CD8-positive, alpha-beta memory T cell (primary cell): ENCODE measurements at places on chromosomes 5 and 9. TPM values are rescaled to one million over a fixed set of nuclear protein-coding genes. Genes with fewer than 3 reads are reported as not detected.

SLC34A1 gene
- 0.09 TPM for total RNA-seq

LCN12 gene
- 1.3 TPM for total RNA-seq

LVRN gene
- 0.18 TPM for total RNA-seq

TMEM252 gene
- not detected for total RNA-seq

EQTN gene
- total RNA-seq: not detected

ANKRD18B gene
- total RNA-seq: 0.92 TPM

DNLZ gene
- total RNA-seq: 43.0 TPM

DPYSL3 gene
- 0.13 TPM for total RNA-seq

MAN2A1 gene
- total RNA-seq: 30.8 TPM

- peaks cover 4% of the 10 kb centered on the region for H3K4me1 ChIP-seq
- H3K27ac ChIP-seq: no peak overlapping the region
- no peaks in the 10 kb centered on the region for H3K36me3 ChIP-seq
- DNase-seq: no peak
- no peak overlapping the region for H3K4me3 ChIP-seq
- H3K27me3 ChIP-seq: no peaks in the 10 kb centered on the region
Measured at GRCh38 chr5:172868924-172869591, 35.0 kb downstream of the ERGIC1 start.

GRCh38 chr9:93036887-93037475 lies 21.5 kb upstream of the SUSD3 start:
- H3K4me3 ChIP-seq: no peak overlapping the region
- peaks cover 32% of the 10 kb centered on the region for H3K4me1 ChIP-seq
- DNase-seq: no peak
- H3K27ac ChIP-seq: no peak overlapping the region
- peaks cover 20% of the 10 kb centered on the region for H3K36me3 ChIP-seq

DNA sequence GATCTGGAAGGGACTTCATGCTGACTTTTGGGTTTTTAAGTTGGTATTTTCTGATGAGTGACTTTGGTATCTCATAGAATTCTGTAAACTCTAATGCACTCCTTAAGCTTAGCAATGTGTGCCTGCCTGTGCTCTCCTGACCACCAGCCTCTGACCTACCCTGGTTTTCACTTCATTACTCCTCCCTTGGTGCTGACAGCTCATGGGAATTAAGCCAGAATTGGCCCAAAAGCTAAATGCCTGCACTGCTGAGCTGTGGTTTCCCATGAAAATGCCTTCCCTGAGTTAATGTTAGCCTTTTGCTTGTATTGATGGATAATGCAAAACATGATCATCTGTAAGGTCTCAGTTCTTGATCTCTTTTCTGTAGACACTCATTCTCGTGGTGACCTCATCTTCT lies 308.0 kb downstream of the DOCK8 start:
- DNase-seq: no peak
- no peak overlapping the region for H3K4me3 ChIP-seq
- no peaks in the 10 kb centered on the region for H3K36me3 ChIP-seq
- no peaks in the 10 kb centered on the region for H3K27me3 ChIP-seq
- H3K4me1 ChIP-seq: peaks cover under 1% of the 10 kb centered on the region

DNA sequence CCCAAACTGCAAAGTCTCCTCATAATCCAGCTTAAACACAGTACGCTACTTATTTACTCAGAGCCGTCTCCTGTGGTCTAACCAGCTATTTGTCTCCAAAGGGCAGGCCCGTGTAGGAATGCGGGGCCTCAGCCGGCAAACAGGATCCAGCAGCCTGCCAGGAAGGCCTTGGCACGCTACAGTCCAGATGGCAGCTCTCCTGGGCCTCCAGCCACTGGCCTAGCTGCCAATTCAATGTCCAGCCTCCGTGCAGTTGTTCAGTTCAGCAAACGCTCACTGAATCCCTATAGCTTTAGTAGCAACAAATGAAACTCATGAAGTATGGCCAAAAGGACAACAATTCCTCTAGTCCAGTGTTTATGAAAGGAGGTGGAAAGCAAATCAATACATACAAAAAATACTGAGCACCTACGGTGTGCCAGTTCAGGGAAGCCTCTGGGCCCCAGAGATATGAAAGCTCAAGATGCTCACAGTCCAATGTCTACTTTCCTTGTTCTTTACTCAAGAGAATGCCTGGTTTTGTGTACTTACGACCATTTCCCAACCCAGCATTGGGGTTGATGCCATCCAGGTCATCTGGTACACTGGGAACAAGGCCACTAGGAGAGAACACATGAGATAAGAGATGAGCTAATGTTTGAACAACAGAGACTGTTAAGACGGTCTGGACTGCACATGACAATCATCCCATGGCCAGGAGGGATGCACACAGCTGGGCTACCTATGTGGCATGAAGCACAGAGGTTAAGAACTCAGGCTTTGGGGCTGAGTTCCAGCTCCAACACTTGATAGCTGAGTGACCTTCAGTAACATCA lies 8.3 kb downstream of the CDK5RAP2 start:
- no peaks in the 10 kb centered on the region for H3K4me1 ChIP-seq
- DNase-seq: no peak
- H3K4me3 ChIP-seq: no peak overlapping the region
- no peaks in the 10 kb centered on the region for H3K27me3 ChIP-seq
- H3K27ac ChIP-seq: no peak overlapping the region
- H3K36me3 ChIP-seq: peaks cover 41% of the 10 kb centered on the region

DNA sequence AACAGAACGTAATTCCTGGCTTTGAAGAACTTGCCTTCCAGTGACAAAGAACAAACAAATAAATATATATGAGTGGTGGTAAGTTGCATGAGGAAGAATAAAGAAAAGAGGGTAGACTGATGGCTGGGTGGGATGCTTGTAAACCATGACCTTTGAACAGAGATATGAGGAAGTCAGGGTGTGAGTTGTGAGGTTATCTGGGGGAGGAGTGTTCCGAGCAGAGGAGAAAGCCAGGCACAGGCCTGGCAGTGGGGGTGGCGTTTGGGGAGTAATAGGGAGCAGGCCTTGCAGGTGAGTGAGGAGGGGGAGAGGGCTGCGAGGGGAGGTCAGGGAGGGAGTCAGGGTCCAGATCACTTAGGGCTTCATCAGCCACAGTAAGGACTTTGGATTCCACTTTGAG lies 213.4 kb downstream of the PTTG1 start:
- no peaks in the 10 kb centered on the region for H3K27me3 ChIP-seq
- no peaks in the 10 kb centered on the region for H3K36me3 ChIP-seq
- no peak overlapping the region for H3K27ac ChIP-seq
- DNase-seq: no peak
- no peaks in the 10 kb centered on the region for H3K4me1 ChIP-seq

DNA sequence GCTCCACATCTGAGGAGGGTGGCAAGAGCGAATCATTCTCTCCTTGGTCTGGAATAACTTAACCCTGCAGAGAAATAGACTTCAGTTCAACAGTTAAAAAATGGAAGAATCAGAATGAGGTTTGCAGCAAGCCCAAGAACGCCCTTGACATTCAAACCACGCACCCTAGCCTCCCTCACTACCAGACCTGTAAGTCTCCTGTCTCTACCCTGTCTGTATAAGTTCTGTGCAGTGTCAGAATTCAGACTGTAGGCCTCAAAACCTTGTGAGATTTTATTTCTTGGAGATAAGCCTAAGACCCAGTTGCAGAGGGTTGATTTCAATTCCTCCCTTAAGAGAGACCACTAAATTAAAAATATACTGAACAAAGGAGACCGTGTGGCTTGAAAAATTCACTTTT lies 35.8 kb upstream of the PLPP1 start:
- H3K4me1 ChIP-seq: no peaks in the 10 kb centered on the region
- H3K4me3 ChIP-seq: no peak overlapping the region
- H3K27ac ChIP-seq: no peak overlapping the region
- no peak for DNase-seq

DNA sequence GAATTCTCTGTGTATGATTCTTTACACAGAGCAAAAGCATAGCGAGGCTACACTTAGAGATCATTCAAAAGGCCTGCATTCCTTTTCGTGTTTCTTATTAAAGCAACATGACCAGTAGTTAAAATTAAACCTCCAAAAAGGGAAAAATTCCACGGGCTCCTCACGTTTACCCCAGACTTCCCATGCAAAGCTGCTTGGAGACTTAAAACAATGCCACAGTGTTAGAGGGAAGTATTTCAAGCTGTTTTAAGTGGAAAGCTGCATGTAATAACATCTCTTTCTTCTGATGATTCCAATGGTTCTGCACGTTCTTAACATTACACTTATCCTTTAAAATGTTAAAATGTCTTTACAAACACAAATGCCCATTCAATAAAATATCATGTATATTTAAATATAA lies 405.2 kb downstream of the SEMA5A start:
- H3K27me3 ChIP-seq: no peaks in the 10 kb centered on the region
- DNase-seq: no peak
- H3K4me1 ChIP-seq: no peaks in the 10 kb centered on the region
- H3K4me3 ChIP-seq: no peak overlapping the region
- H3K36me3 ChIP-seq: no peaks in the 10 kb centered on the region

GRCh38 chr9:28031521-28032267 lies 458.4 kb upstream of the C9orf72 start:
- H3K27me3 ChIP-seq: no peaks in the 10 kb centered on the region
- DNase-seq: no peak
- H3K27ac ChIP-seq: no peak overlapping the region

DNA sequence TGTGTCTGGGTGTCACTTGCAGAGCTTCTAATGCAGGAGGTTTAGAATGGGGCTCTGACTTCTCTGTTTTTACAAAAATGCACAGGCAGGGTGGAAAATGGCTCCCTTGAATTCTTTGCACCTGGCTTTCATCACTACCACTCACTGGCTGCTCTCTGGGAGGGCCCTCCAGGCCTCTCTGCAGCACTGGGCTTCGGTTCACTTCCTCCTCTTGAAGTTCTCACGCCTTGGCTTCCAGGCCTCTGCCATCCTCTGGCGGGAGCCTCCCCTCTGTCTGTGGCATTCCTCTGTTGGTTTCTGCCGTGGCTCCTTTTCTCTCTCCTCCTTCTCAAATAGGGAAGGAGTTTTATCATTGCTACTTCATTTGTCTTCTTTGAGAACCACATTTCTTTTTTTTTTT lies 2.8 kb upstream of the PRLR start:
- no peak overlapping the region for H3K4me3 ChIP-seq
- no peak for DNase-seq
- peaks cover 19% of the 10 kb centered on the region for H3K27me3 ChIP-seq
- no peak overlapping the region for H3K27ac ChIP-seq
- H3K36me3 ChIP-seq: no peaks in the 10 kb centered on the region

DNA sequence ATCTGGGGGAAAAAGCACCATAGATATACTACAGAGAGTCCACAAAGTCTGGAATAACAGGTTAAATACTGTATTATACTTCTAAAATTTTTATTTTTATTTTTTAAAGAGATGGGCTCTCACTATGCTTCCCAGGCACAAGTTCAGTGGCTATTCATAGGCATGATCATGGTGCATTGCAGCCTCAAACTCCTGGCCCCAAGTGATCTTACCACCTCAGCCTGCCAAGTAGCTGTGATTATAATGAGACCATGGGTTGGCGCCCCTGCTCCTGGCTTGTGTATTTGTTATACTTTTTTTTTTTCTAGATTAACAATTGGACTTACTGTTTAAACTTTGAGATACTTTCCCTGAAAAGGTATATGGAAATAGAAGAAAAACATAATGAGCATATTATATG lies 25.9 kb downstream of the ERBIN start:
- no peak for DNase-seq
- H3K27ac ChIP-seq: no peak overlapping the region
- H3K4me3 ChIP-seq: no peak overlapping the region
- H3K27me3 ChIP-seq: no peaks in the 10 kb centered on the region

GRCh38 chr5:32578363-32578762 lies 7.0 kb upstream of the SUB1 start:
- no peak overlapping the region for H3K27ac ChIP-seq
- DNase-seq: no peak
- peaks cover 10% of the 10 kb centered on the region for H3K4me1 ChIP-seq
- H3K27me3 ChIP-seq: no peaks in the 10 kb centered on the region

- no peaks in the 10 kb centered on the region for H3K36me3 ChIP-seq
- no peak for DNase-seq
- no peaks in the 10 kb centered on the region for H3K4me1 ChIP-seq
- H3K4me3 ChIP-seq: no peak overlapping the region
Measured at GRCh38 chr5:17359451-17360011, 138.5 kb upstream of the TAF11L2 start.

- H3K4me3 ChIP-seq: no peak overlapping the region
- DNase-seq: no peak
- no peaks in the 10 kb centered on the region for H3K4me1 ChIP-seq
- no peak overlapping the region for H3K27ac ChIP-seq
Measured at GRCh38 chr9:75063556-75064305, 24.2 kb downstream of the NMRK1 start.

GRCh38 chr5:127041571-127041970 lies 11.2 kb upstream of the MARCHF3 start:
- H3K27me3 ChIP-seq: no peaks in the 10 kb centered on the region
- no peaks in the 10 kb centered on the region for H3K36me3 ChIP-seq
- no peaks in the 10 kb centered on the region for H3K4me1 ChIP-seq
- DNase-seq: no peak
- no peak overlapping the region for H3K4me3 ChIP-seq
- H3K27ac ChIP-seq: no peak overlapping the region

DNA sequence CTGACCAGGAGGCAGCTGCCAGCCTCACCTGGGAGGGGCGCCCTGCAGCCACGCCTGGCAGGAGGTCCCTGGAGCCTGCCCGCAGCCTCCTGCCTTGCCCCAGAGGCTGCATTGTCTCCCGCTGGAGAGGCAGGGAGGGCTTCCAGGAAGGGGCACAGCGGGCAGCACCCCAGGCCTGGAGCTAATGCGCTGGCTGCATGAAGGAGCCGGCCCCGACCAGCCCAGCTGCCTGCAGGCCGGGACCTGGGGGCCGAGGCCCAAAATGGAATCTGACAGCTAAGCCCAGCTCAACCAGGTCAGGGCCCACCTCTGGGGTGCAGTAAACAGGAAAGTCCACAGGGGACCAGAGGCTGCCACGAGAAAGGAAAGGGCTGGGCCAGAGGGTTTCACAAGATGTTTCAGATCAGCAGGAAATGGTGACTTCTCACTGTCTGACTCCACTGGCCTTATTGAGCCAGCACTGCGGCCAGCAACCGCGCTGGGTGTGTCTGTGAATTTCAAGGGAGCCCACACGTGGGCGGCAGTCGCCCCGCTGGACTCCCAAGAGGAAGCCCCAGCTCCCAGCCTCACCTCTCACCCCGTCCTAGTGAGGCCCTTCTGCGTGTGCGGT lies 18.6 kb upstream of the NOTCH1 start:
- H3K4me1 ChIP-seq: no peaks in the 10 kb centered on the region
- H3K27me3 ChIP-seq: no peaks in the 10 kb centered on the region
- no peak for DNase-seq
- H3K4me3 ChIP-seq: no peak overlapping the region
- no peak overlapping the region for H3K27ac ChIP-seq
- no peaks in the 10 kb centered on the region for H3K36me3 ChIP-seq

GRCh38 chr5:32259033-32259432 lies 53.7 kb downstream of the MTMR12 start:
- no peaks in the 10 kb centered on the region for H3K4me1 ChIP-seq
- peaks cover 52% of the 10 kb centered on the region for H3K36me3 ChIP-seq
- no peaks in the 10 kb centered on the region for H3K27me3 ChIP-seq
- H3K4me3 ChIP-seq: no peak overlapping the region

- H3K27ac ChIP-seq: no peak overlapping the region
- no peaks in the 10 kb centered on the region for H3K36me3 ChIP-seq
- no peak overlapping the region for H3K4me3 ChIP-seq
- no peaks in the 10 kb centered on the region for H3K27me3 ChIP-seq
Measured at GRCh38 chr5:64958757-64959391, 190.1 kb downstream of the CWC27 start.
